SJSA1 (cell line): ENCODE measurements at places on chromosomes 6 and 20. TPM values are rescaled to one million over a fixed set of nuclear protein-coding genes. Genes with fewer than 3 reads are reported as not detected.
A peak's percentile ranks its signal among the peaks of the same experiment; 100 is the strongest.

Gene DOK5
- total RNA-seq = 0.63 and 4.0 TPM in 2 replicates

Gene SLA2
- not detected in 2 replicates for total RNA-seq

DNA sequence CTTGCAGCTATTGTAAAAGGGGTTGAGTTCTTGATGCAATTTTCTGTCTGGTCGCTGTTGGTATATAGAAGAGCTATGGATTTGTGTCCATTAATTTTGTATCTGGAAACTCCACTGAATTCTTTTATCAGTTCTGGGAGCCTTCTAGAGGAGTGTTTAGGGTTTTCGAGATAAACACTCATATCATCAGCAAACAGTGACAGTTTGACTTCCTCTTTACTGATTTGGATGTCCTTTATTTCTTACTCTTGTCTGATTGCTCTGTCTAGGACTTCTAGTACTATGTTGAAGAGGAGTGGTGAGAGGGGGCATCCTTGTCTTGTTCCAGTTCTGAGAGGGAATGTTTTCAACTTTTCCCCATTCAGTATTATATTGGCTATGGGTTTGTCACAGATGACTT is 120.8 kb upstream of the SSTR4 start:
- H3K4me1 ChIP-seq = no peaks in the 10 kb centered on the region
- no peak overlapping the region for H3K27ac ChIP-seq
- no peak overlapping the region for H3K4me3 ChIP-seq
- DNase-seq = no peak
- H3K36me3 ChIP-seq = no peaks in the 10 kb centered on the region
- H3K27me3 ChIP-seq = peaks cover 20% of the 10 kb centered on the region

DNA sequence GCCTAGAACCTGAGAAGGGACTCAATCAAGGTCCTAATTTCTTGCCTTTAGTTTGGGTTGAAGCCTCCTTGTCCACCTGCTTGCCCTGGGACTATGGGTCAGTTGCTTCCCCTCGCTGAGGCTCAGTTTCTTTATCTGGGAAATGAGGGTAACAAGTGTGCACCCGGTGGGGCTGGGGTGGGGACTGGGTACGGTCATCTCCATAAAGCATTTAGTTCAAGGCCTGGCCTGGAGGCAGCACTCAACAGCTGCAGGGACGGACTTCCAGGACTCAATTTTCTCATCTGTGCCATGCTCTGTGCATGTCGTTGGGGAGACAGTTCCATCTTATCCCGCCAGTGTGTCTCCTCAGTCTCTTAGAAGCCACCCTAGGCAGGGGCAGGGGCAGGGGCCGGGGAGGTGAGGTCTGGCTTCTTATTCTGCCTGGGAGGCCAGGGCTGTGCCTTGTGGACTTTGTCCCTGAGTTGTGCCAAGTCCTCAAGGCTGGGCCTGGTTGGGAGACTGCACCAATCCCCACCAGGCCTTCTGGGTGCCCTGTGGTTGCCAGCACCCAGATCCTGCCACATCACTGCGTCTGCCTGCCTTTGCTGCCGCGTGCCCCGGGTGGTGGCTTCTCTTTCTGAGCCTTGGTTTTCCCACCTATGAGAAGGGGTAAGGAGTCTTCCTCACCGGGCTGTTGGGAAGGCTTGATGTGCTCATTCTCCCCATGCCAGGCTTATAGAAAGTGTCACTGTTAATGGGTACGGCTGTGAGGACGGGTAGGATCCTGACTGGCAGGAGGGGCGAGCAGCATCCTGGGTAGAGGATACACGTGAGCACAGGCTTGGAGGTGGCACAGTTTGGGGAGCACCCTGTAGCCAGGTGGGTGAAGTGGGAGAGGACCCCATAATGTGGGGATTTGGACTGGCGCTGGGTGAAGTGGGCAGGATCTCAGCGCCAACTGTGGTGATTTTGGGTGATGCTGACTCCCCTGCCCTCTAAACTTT is 8.6 kb downstream of the SRC start:
- no peak for DNase-seq
- H3K36me3 ChIP-seq = peaks cover 5% of the 10 kb centered on the region
- H3K4me3 ChIP-seq = no peak overlapping the region
- no peaks in the 10 kb centered on the region for H3K4me1 ChIP-seq
- no peak overlapping the region for H3K27ac ChIP-seq
- no peaks in the 10 kb centered on the region for H3K27me3 ChIP-seq

GRCh38 chr6:139051396-139052060 is 23.0 kb downstream of the ABRACL start:
- no peak for DNase-seq
- peaks cover 9% of the 10 kb centered on the region; the same call in 1 of the 2 replicates for H3K27me3 ChIP-seq
- H3K4me1 ChIP-seq = no peaks in the 10 kb centered on the region
- no peak overlapping the region for H3K4me3 ChIP-seq
- H3K27ac ChIP-seq = no peak overlapping the region

Gene PANK2
- 66.3 and 70.6 TPM in 2 replicates for total RNA-seq

DNA sequence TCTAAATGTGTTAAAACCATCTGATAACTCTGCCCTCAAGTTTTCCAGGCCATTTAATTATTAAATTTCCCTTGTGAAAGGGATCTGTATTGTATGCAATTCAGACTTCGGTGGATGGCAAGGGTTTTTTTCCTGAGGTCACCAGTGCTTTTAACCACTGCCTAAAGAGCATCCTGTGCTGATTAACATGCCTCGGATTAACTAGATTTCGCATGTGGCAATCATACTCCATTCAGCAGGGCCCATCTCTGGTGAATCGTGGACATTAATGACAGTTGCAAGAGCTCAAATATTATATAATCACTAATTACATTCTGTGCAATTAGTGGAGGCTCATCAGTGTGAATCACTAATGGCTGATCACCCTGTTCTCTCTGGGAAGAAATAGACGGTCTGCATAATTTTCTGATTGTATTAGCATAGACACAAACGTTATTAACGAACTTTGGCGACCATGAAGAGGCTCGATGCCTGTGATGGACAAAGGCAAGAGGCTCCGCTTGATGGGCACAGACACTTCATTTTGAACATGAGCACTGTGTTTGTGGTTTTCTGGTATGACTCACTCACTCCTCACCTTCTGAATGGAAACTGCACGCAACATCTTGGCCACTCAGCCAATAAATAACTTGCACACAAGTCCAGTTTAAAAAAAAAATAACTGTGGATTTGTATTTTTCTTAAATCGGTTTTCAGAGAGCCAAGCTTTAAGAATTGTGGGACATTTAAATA is 31.4 kb downstream of the LINC00237 start:
- H3K27ac ChIP-seq = no peak overlapping the region
- H3K4me1 ChIP-seq = peaks cover 4% of the 10 kb centered on the region; the same call in 1 of the 2 replicates
- no peaks in the 10 kb centered on the region for H3K27me3 ChIP-seq
- no peaks in the 10 kb centered on the region for H3K36me3 ChIP-seq
- DNase-seq = no peak

Gene KHDC1
- 0.66 and 2.2 TPM in 2 replicates for total RNA-seq

- H3K4me1 ChIP-seq = peaks cover 4% of the 10 kb centered on the region
- H3K4me3 ChIP-seq = no peak overlapping the region
- H3K27me3 ChIP-seq = peaks cover 54% of the 10 kb centered on the region
- no peak for DNase-seq
- no peak overlapping the region for H3K27ac ChIP-seq
Measured at GRCh38 chr20:64102647-64103354, 4.6 kb downstream of the NPBWR2 start.

- H3K4me1 ChIP-seq = peaks cover 31% of the 10 kb centered on the region
- DNase-seq = peak; percentile 64
- H3K4me3 ChIP-seq = no peak overlapping the region
- peaks cover 18% of the 10 kb centered on the region for H3K36me3 ChIP-seq
- peak overlapping the region; percentile 73 for H3K27ac ChIP-seq
- H3K27me3 ChIP-seq = no peaks in the 10 kb centered on the region
Measured at GRCh38 chr6:151060096-151060765, 179.5 kb upstream of the AKAP12 start.

GRCh38 chr6:100050550-100050949 is 56.5 kb upstream of the MCHR2 start:
- H3K4me3 ChIP-seq = no peak overlapping the region
- H3K36me3 ChIP-seq = no peaks in the 10 kb centered on the region
- no peak overlapping the region for H3K27ac ChIP-seq
- DNase-seq = no peak
- no peaks in the 10 kb centered on the region for H3K4me1 ChIP-seq

- H3K4me1 ChIP-seq = peaks cover 14% of the 10 kb centered on the region
- no peak overlapping the region for H3K27ac ChIP-seq
- no peaks in the 10 kb centered on the region for H3K36me3 ChIP-seq
- no peak overlapping the region for H3K4me3 ChIP-seq
- DNase-seq = no peak
- no peaks in the 10 kb centered on the region for H3K27me3 ChIP-seq
Measured at GRCh38 chr20:49594143-49594930, 26.4 kb upstream of the PTGIS start.
